ENCODE measurements at places on chromosomes 7 and 10.

GRCh38 chr10:55966101-55966500, 395.0 kb downstream of the ZWINT start:
- no peak for DNase-seq

DNA sequence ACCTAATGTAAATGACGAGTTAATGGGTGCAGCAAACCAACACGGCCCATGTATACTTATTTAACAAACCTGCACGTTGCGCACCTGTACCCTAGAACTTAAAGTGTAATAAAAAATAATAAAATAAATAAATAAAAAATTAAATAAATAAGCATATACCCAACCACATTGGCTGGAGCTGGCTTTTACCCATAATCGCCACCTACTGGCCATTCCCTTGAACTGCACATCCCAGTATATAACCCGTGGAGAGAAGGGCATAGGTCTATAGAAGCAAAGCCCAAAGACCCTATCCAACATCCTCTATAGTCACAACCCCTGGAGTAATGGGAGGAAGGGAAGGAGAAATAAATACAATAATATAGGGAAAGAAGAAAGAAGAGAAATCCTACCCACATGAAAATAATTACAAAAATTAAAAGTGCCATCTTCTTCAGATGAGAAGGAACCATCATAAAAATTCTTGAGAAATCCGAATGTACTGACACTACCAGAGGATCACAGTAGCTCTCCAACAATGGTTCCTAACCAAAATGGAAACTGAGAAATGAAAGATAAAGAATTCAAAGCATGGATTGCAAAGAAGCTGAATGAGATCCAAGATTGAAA, 65.6 kb downstream of the TWIST1 start:
- DNase-seq: no peak

DNA sequence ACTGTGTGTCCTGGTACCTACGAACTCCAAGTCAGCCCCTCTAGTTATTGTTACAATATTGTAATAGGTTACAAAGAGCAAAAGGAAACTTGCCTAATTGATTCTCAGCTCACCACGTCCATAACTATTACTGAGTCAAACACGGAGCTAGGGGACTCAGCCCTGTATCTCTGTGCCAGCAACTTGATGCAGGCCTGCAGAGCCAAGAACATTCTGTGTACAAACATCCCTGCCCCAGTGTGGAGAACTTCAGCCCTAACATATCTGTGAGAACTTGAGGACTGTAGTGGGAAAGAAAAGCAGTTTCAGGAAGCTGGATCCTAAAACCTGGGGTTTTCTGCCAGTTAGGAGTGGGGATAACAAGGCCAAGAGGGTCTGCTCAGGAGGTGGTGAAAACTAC, 114.9 kb upstream of the PRSS58 start:
- DNase-seq: no peak

GRCh38 chr10:73113551-73113950, 3.3 kb downstream of the NUDT13 start:
- no peak for DNase-seq

DNA sequence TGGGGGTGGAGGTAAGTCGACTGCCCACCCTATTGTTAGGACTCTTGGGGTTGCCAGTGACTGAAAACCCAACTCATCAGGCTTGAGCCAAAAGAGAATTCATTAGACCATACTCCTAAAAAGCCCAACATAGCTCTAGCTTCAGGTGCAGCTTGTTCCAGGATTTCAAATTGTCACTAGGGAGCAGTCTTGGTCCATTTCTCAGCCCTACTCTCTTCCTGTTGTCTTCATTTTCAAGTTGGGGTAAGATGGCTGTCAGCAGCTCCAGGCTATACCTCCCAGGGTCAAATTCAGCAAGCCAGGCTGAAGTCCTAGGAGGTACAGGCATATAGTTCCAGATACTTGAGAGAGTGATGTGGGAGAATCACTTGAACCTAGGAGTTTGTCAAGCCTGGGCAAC, 14.9 kb upstream of the COL13A1 start:
- no peak for DNase-seq

DNA sequence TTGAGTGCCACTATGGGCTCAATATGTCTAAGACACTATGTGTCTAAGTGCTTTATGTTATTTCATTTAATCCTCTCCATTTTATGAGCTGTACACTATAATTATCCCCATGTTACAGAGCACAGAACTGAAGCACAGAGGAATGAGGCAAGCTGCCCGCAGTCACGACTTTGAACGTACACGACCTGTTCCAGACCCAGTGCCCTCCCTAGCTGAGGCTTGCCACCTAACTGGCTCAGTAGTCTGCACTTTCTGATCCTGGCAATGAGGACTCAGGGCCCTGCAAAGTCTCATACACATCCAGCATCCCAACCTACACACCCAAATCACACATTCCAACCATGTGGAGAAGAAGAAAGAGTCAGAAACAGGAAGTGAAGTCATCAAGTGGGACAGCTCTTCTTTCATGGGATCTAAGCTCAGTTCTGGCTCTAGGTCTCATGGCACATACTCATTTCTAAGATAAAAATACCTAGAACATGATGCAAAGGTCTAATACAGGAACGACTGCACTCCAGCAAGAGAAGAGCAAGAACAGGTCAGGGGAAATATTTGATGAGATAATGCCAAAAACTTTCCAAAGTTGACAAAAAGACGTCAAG, 42.4 kb upstream of the DDC start:
- no peak for DNase-seq

DNA sequence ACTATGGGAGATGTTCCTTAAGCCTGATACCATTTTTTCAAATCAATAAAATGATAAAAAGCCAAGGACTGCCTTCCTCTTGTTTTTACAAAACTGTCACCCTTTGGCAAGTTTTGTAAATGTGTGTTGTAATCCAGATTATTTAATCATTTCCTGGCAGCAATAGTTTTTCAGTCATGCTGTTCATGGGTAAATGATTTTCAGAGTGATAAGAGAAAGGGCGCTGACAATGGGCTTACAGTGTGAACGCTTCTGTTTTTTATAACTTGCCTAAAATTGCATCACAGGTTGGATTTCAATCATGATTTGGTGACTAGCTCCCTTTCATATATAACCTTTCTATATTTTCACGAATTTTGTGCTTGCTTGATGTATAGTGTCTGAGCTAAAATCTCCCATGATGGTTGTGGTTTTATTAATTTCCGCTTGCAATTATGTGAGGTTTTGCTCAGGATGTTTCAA, 19.0 kb upstream of the DMBT1 start:
- no peak for DNase-seq

DNA sequence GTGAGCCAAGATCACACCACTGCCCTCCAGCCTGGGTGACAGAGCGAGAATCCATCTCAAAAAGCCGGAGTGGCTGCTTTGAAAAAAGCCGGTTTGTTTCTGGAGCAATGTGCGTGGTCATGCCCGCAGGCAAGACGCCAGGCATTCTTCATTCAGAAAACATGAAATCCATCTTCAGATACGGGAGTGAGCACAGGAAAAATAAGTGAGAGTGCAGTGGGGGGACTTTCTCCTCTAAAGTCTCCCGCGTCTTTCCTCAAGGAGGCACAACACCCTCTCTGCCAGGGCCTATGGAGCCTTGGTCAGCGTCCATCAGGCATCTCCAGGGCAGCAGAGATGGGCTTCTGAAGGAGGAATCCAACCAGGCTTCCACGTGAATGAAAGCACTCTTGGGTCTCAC, 62.3 kb upstream of the DGKI start:
- no peak for DNase-seq

DNA sequence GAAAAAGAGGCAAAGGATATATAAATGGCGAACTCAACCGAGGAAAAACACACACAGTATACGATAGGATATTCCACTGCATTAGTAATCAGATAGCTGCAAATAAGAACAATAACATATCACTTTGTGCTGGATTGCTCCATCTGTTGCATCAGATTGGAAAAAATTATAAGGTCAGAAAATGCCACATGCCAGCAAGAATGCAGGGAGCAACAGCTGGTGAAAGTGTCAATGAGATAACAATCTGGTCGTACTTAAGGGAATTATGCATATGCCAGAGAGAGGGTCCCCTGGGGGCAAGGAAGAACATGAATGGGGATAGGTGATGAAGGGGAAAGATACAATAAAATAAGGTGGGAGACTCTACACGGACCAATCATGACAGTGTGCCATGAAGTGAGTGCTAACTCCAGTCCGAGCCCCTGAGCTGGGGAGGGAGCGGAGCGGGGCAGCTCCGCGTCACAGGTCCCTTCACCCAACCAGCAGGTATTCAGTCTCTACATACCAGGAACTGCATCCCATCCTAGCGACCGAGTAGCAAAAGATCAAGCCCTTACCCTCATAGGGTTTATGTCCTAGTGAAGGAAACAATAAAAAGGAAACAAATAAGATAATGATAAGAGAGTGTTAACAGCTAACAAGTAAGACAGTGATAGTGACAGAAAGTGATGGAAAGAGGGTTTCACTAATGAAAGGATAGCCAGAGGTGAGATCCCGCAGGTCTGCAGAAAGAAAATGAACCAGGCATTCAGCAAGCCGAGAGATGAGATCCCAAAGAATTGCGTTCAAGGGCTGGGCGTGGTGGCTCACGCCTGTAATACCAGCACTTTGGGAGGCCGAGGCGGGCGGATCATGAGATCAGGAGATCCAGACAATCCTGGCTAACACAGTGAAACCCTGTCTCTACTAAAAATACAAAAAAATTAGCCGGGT, 9.4 kb downstream of the MPP7 start:
- no peak for DNase-seq

GRCh38 chr7:28246921-28247461, 66.4 kb upstream of the JAZF1 start:
- no peak for DNase-seq

GRCh38 chr10:11167233-11167966, 149.7 kb downstream of the CELF2 start:
- DNase-seq: no peak

DNA sequence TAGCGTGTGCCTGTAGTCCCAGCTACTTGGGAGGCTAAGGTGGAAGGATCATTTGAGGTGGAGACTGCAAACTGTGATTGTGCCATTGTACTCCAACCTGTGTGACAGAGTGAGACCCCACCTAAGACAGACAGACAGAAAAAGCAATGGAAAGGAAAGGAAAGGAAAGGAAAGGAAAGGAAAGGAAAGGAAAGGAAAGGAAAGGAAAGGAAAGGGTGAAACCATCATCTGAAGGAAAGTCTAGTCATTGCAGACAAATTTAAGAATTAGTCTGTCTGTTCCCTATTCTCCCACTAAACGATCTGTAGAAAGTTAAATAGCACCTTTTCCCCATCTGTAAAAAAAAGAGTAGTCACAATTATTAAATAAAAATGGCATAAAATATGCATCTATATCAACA, 91.1 kb upstream of the SKAP2 start:
- DNase-seq: no peak

GRCh38 chr10:52956861-52957260, 184.3 kb upstream of the MBL2 start:
- DNase-seq: no peak

DNA sequence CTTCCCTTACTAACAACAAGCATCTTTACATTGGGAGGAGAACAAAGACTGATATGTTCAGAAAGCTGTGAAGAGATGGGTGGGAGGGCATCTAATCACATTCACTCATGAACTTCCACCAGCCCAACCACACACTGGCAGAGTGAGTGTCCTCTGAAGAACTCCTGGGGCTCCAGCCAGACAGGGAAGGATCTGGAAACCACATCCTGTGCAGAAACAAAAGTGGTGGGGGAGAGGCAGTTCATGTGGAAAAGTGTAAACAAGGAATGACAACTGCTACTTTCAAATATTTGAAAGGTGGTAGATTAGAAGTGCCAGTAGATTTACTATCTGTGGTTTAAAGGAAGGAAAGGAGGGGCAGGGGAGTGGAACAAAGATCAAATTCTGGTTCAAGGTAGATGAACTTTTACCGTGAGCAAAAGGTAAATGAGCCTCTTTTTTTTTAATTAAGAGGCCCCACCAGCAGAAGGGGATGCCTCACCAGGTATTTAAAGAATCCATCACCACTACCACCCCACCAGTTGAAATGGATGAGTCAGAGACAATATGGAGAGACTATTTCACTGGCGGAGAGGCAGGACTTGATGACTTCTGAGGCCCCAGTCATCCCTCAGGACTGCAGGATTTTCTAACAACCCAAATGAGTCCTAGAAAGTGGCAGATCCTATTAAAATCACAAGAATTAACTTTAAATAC, 34.5 kb downstream of the GOT1 start:
- no peak for DNase-seq

DNA sequence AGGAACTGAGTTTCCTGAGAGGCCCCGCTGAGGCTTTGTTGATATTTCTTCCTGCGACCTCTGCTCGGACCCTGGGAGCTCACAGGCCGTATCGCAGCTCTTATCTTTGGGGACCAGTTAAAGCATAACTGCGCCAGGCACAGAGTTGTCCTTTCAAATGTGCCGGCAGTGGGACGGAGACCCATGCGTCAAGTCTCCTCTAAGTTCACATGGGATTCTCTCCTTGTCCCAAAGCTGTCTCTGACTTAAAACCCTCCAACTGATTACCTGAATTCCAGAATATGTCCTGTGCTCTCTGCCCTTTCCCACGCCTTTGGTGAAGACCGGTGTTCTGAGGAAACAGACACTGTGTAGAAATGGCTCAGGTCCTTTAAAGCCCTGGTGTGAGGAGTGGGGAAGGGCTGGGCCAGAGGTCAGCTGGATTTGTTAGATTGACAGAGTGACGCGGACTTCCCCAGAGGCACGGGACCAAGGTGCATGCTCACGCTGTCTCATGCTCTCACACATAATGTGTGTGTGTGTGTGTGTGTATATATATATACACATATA, 169.8 kb downstream of the EGFR start:
- DNase-seq: no peak

DNA sequence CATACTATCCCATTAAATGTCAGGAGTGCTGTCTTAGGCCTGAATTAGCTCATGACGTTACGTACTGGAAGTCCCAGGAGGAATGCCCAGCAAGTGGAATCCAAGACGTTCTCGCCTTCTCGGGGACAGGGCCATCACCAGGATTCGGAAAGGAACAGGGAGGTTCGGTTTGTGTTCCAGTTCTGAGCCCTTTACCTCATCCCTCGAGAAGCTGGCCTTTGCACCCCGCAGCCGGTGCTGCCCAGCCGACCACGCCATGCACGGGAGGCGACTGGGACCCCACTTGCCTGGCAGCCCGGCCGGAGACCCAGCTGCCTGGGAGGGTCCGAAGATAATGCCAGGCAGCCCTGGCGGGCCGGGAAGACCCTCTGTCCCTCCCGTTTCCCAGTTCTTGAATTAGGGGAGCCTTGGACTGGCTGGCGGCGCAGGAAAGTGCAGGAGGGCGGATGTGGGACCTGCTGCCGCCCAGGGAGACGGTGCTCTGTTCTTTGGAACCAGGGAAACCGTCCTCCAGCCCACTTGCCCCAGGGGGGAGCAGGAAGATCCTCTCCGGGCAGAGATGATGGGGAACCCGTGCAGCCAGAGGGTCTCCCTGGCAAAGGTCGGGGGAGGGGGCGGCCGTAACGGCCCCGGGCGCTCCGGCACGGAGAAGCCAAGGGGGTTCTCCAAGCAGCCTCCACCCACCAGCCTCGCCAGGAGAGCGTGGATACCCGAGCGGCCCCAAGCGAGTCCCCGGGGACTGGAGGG, 671 bp upstream of the CHST3 start:
- DNase-seq: no peak

DNA sequence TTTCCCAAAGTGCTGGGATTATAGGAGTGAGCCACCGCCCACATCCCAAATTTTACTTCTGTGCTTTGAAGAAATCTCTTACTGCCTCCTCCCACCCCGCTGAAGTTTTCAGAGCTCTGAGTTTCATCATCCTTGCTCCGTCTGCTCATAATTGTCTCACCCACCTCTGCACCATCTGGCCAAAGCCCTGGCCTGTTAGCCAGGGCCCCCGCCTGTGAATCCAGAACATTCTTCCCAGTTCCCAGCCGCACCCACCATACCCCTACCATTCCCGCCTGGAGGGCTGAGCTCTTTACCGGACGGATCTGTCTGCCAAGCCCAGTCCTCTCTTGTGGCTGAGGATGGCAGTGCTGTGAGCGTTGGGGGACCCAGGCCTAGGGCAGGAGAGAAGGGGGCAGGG, 14.5 kb downstream of the SSC4D start:
- DNase-seq: no peak

Data from effector memory CD4-positive, alpha-beta T cell (primary cell).